GM12878 (cell line): ENCODE measurements at places on chromosomes 16 and 17.

- peak; percentile 41 for DNase-seq
These were observed 14.3 kb downstream of the KPNB1 start for GRCh38 chr17:47663912-47664623.

GRCh38 chr17:6470751-6471521 is 26.7 kb downstream of the PIMREG start:
- DNase-seq: no peak

DNA sequence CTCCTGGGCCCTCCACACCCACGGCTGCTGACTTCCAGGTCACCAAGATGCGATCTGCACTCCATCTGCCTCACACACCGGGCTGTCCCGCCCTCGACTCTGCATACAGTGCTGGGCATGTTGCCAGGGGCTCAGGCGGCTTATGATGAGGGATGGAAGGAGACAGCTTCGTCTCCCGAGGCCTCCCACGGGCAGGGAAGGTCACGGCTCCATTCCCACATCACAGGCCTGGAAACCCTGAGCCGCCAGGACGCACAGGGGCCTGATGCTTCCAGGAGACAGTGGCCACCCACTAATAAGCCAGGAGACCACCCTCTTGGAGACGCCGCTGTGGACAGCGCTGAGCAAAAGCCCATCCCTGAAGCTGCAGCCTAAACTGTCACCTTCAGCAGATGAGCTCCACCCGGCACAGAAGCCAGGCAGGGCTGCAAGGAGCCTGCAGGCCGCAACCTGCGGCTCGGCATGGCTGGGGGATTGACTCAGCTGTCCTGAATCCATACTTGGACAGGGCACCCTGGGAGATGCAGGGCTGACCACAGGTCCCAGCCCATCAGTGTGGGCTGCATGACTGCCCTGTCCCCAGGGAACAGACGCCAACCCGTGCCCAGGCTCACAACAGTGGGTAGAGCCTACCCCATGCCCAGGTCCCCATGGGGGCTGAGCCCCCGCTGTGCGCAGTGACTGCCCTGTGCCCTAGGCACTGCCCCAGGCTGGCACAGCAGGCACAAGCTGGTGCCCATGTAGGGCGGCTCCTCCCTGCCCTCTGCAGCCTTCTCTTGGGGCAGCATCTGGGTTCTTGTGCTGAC is 34.4 kb downstream of the SLC7A5 start:
- DNase-seq: no peak

GRCh38 chr16:85514598-85515318 is 98.4 kb upstream of the GSE1 start:
- DNase-seq: no peak

- DNase-seq: no peak
These were observed 168.5 kb downstream of the GRIN2A start for GRCh38 chr16:10013774-10014173.

DNA sequence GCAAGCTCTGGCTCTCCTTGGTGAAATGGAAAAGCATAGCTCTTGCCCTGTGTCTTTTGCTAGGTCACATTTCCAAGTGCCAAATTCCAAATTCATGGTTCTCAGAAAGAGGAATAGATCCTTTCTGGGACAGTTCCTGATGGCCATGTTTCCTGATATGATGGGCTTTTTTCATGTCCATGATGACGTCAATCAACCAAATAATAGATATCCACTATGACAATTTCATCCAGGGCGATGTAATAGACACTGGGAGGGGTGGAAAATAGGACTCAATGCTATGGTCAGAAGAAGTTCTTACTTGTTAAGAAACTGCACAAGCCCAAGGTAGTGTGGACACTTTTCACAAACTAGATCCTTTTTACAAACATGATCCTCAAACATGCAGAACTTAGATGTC is 549 bp upstream of the KRT33A start:
- DNase-seq: no peak

DNA sequence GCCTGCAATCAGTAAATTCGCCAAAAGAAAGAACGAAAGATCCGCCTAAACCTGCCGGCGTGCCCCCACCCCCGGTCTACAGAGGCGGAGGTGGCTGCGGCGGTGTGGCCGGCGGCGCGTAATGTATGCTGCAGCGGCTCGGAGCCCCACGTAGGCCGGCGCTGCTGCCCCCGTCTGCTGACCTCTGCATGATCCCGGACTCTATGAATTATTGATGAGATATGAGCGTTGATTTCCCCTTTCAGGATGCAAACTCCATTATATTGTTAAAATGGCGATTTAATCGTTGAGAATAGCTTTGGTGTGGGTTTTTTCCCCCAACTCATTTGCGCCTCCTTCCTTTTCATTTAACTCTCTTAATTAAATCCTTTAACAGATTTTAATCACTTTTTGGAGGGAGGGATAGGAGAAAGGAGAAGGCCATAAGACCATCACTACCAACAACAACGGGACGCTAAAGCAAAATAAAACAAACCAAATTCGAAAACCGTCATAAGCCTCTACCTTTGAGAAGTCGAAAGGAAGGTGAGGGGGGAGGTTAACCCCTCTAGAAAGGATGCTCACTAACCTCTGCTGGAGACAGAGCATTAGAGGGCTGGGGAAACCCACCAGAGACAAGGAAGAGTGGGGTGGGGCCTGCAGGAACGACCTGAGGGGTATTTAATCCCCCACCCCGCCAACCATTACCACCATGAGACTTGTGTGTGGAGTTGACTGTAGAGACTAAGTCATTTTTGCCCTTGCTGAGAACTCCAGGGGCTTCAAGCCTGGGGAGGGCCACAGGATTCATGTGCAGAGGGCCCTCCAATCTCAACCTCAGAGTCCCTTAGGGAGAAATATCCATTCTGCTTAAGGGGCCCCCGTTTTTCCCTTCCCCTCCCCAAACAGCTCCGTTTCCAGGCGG is 3.4 kb downstream of the HOXB3 start:
- no peak for DNase-seq

- DNase-seq: no peak
These were observed 585.5 kb upstream of the SOX9 start for GRCh38 chr17:71535321-71535720.

- no peak for DNase-seq
These were observed 114.0 kb upstream of the ERCC4 start for GRCh38 chr16:13805951-13806350.

- no peak for DNase-seq
These were observed 56.7 kb upstream of the ERCC4 start for GRCh38 chr16:13863075-13863765.

GRCh38 chr17:37713028-37713431 is 31.8 kb downstream of the HNF1B start:
- no peak for DNase-seq

- DNase-seq: no peak
These were observed 104.4 kb downstream of the IRX5 start for GRCh38 chr16:55035029-55035428.

DNA sequence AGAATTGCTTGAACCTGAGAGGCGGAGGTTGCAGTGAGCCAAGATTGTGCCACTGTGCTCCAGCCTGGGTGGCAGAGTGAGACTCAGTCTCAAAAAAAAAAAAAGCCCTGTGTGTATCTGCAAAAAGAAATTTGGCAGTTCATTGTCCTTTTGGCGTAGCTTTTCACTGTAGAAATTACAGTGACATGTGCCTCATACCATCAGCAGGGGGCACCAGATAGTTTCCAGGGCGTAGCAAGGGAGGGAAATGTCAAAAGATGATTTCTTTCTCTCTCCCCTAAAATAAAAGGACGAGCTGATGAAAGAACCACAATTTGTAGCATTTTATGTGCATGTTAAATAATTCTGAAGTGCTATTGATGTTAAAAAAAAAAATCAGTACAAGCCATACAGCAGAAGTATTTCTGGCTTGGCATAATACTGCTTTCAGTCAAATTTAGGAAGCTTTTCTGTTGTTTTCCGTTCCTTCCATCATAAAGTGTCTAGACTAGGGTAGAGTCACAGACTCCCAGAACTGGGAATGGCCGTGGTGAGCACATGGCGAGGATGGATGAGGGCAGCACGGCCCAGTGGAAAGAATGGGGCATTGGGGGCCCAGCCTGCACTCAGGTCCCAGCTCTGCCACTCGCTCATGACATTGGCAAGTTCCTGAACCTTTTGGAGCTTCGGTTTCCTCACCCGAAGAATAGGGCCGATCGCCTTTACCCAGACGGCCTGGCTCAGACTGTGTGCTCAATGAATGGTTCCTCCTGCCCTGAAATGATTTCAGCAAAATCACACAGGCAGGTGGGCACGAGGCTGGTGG is 59.8 kb upstream of the RPH3AL start:
- no peak for DNase-seq

DNA sequence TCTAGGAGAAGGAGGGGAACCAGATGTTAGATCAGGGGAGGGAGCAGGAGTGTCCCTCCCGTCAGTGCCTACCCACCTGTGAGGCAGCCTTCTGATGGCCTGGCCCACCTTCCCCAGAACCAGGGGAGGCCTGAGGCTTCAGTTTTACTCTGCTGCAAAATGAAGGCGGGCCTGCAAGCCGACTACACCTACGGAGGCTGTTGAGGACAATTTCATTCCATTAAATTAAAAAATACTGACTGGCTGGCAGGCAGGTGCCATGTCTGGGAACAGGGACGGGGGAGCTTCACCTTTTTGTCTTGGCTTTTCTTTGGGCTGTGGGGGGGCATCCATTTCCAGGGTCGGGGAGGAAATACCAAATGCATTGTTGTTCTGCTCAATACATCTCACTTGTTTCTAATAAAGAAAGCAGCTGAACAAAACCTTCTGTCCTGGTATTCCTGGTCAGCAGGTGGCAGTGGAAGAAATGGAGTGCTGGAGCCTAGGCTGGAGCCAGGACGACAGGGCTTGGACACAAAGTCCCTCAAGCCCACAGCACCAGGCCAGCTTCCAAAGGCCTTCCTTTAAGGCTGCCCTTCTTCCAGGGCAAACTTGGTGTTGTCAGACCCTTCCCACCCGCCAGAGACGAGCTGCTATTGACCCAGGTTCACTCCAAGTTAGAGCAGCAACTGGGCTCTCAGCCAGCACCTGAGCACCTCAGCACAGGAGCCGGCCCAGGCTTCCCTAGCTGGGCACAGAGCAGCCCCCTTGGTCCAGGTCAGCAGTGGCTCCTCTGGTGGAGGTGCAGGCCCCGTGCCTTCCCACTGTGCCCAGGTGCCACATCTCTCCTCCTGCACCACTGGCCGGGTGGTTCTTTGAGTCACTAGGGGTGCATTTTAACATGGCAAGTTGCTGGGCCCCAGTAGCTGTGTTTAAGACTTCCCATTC is 23.5 kb downstream of the PLCD3 start:
- DNase-seq: no peak

- DNase-seq: no peak
These were observed 634.8 kb downstream of the KCNJ2 start for GRCh38 chr17:70804161-70804560.

GRCh38 chr17:77352996-77353395 is 212.2 kb downstream of the SEC14L1 start:
- DNase-seq: no peak

- DNase-seq: no peak
These were observed 88.4 kb downstream of the SOCS1 start for GRCh38 chr16:11167581-11167980.

DNA sequence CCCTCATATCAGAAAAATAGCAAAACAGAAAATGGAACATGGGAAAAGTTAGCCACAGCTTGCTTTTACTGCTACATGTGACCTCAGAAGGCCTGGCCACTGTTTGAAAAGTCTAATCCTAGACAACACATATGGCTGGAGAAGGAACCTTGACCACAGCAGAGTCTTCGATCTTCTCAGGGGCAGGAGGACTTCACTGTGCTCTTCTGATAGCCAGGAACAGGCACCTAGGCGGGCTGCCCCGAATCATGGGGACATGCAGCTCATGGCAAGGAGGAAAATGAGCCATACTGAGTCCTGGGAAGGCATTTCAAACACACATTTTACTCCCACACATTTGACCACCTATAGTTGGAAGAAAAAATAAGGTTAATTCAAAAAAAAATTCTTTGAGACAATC is 31.1 kb upstream of the ADORA2B start:
- DNase-seq: no peak

DNA sequence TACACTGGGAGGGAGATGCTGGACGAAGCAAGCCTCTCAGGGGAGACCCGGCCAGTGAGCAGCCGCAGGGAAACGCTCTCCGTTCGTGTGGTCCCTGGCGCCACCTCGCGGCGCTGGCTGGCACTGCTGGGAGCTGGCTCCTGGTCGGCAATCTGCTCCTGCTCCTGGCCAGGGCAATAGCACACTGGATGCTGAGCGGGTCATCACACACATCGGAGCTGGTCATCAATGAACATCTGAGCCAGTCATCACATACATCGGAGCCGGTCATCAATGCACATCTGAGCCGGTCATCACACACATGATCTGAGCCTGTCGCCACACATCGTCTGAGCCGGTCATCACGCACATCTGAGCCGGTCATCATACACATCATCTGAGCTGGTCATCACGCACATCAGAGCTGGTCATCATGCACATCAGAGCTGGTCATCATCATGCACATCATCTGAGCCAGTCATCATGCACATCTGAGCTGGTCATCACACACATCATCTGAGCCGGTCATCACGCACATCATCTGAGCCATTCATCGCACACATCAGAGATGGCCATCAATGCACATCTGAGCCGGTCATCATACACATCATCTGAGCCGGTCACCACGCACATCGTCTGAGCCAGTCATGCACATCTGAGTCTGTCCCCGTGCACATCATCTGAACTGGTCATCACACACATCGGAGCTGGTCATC is 217.3 kb downstream of the RBFOX3 start:
- no peak for DNase-seq

DNA sequence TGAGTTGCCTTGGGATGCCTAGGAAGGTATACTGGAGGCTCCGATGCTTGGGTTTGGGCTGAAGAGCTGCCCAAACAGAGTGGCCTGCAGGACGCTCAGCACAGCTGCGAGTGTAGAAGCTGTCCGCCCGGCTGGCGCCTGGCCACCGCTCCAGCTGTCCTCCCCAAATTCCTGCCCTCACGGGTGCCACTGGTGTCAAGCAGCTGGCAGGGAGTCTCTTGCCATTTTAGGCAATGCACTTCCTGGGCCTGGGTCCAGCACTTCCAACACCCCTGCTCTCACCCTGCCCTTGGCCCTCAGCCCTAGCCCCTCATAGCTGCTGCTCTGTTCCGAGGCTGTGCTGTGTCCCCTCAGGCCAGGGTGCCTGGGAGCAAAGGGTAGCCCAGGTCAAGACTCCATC is 5.2 kb upstream of the PKMYT1 start:
- DNase-seq: no peak

DNA sequence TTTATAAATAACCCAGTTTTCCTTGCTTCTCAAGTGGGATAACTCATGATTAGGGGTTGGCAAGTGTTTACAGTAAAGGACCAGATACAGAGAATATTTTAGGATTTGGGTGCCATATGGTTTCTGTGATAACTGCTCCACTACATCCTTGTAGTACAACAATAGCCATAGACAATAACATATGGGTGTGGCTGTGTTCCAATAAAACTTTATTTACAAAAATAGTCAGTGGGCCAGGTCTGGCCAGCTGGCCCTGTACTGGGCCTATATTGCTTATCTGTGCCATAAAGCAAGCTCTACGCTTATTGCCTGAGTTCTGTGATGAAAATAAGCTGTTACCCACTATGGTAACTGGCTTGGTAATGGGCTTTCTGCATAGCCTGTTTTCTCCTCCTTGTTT is 386.5 kb upstream of the RBFOX1 start:
- no peak for DNase-seq

DNA sequence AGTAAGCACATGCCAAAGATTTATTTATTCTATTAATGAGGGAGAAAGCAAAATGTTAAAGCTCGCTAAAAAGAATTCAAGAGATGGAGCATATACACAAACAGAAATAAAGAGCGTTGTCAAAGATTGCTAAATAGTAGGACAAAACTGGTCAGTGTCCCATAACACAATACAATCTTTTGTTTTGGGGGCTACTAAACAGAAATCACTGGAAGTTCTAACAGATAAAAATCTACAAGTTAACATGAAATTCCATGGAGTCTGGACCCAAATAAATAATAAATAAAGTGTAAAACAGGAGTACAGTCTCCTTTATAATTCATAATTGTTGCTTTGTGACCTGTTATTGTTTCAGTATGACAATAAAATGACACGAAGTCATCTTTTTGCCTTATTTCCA is 115.2 kb upstream of the CNTNAP4 start:
- no peak for DNase-seq
